ENCODE measurements at places on chromosomes 3 and 15. TPM values are rescaled to one million over a fixed set of nuclear protein-coding genes. Genes with fewer than 3 reads are reported as not detected.

DNA sequence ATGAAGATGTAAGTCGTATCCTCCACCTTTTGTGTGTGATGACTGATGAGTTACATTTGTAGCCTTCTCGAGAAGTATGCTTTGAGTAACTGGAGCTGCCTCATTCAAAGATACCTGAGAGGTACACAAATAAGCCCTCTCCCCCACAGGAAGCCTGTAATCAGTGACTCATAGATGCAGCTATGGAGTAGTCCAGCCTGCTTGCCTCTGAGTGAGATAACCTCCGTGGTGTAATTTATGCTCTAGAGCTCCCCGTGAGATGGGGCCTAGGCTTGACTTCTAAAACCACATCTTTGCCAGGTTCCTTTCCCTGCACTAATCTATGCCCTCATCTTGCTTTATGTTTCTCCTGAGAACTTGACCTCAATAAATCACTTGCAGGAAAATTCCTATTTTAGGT lies 291.7 kb downstream of the SUCLG2 start:
- no peak for DNase-seq

DNA sequence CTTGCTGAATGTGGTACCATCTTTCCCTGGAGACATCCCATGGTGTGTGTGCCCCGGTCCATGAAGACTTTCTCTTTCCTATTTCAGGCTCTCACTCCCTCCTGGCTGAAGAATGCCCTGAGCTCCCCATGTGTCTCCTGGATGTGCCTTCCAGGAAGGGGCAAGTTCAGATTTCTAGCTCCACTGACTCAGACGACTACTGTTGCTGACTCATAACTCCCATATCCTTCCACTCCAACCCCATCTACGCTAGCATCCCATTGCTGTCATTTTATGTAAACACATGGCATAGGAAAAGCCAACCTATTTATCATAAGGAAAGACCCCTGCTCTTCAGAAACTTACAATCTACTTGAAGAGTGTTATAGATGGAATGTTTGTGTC lies 95.0 kb downstream of the ADCY5 start:
- DNase-seq: no peak

The SIDT1 gene
- total RNA-seq: not detected

- DNase-seq: no peak
Measured at GRCh38 chr15:43985976-43986680, 159.3 kb downstream of the WDR76 start.

All from fibroblast of the aortic adventitia (primary cell).